ENCODE measurements at places on chromosomes 7 and 10. TPM values are rescaled to one million over a fixed set of nuclear protein-coding genes. Genes with fewer than 3 reads are reported as not detected.

The FOXI2 gene
- not detected for polyA plus RNA-seq

- DNase-seq = no peak
These were observed 578.7 kb upstream of the NRP1 start for GRCh38 chr10:33913194-33913593.

DNA sequence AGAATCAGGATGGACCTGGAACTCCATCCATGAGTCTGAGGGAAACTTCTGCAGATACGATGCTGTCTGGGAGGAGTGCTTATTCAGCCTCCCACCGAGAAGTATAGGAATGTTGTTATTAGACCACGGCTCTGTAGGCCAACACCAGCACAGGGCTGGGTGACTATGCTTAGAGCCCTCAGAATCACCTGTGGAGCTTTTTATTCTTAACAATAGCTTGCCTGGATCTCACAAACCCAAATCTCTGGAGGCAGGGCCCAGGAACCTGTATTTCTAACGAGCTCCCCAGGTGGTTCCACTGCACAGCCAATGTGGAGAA, 55.6 kb upstream of the ARID5B start:
- DNase-seq = no peak

DNA sequence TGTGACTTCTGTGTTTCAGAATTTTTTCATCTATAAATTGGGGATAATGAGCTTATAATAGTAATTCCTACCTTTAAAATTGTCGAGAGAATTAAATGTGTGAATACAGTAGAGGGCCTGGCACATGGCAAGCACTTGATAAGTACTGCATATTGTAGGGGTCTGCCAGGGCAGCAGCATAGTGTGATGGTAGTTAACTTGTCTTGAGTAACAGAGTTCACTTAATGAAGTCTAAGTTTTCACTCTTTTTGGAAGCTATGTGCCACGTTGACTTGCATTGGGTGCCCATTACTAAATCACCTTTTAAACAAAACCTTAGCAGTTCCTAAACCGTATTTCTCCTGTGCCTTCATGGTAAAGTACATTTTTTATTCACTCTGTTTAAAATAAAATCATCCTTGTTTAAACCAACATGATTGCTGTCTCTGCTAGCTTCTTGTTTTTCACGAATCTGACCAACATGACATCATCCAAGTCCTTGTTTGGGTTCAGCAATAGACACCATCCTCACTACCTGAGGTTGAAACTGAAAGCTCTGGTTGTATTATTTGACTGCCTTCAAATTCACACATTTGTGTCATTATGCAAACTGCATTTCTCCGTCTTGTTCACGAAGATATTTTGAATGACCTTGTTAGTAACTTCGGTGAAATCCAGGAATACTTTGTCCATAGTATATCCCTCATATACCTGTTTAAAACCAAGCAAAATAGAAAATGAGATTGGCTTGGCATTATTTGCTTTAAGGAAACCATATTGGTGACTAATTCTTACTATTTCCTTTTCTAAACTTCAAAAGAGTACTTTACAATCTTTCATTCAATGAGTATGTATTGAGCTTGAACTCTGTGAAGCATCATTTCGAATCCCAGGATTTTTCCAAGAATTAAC, 340.2 kb downstream of the SUGCT start:
- peak; percentile 21 for DNase-seq

The MINDY4 gene
- polyA plus RNA-seq = 2.3 TPM

The EVX1 gene
- polyA plus RNA-seq = not detected
